ENCODE measurements at places on chromosomes 12 and 14.

DNA sequence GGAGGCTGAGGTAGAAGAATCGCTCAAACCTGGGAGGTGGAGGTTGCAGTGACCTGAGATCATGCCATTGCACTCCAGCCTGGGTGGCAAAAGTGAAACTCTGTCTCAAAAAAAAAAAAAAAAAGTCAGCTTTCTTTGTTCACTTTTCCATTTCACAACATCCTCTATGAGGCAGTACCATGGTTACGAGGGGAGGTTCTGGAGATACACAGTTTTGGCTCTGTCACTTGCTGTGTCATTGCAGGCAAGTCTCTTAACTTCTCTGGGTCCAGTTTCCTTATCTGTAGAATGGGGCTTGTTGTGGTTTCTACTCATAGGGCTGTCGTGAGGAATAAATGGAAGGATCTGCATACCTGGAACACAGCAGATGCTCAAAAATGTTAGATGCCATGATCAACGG, 75.6 kb upstream of the SLC24A4 start:
- DNase-seq = no peak

DNA sequence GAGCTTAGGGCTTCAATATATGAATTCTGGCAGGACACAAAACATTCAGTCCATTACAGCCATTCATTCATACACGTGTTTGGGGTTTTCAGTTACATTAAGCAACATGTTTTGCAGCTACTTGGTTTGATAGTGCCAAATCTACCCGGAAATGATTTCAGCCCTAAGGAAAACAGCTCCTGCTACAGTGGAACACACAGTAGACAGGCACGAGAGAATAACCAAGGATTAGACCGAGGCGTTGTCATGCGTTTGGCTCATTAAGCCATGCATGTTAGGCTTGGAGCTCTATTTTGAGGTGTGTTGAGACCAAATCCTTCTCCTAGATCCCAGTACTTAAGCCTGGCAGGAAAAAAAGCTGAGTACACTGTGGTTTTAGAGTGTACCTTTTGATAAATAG, 177.4 kb downstream of the PRKCH start:
- DNase-seq = peak; percentile 75

GRCh38 chr12:98401427-98401826, 114.0 kb upstream of the TMPO start:
- DNase-seq = no peak

GRCh38 chr14:93317875-93318807, 14.7 kb downstream of the BTBD7 start:
- peak; percentile 79 for DNase-seq

DNA sequence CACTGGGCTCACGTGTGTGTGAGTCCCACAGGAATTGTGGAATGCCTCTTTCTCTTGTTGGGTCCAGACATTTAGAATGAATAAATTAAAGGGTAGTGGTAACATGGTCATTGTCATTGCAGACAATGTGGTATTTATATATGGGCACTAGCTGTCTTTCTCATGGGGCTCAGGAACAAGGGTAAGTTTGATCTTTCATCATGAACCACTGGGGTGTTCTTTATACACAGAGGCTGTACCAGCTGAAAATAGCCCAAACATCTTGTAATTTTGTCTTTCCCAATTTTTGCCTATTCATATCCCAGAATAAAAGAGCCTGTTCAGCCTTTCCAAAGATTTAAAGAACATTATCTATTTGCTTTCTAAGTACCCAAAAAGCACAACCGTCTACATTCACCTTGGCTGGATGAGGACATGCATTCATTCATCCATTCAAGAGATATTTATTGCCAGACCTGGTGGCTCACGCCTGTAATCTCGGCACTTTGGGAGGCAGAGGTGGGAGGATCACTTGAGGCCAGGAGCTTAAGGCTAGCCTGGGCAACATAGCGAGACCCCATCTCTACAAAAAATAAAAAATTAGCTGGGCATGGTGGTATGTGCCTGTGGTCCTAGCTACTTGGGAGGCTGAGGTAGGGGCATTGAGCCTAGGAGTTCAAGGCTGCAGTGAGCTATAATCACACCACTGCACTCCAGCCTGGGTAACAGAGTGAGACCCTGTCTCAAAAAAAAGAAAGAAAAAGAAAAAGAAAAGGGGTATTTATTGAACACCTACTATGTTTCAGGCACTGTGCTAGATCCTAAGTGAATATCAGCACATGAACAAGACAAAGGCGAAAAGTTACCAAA, 4.4 kb upstream of the FOS start:
- no peak for DNase-seq

DNA sequence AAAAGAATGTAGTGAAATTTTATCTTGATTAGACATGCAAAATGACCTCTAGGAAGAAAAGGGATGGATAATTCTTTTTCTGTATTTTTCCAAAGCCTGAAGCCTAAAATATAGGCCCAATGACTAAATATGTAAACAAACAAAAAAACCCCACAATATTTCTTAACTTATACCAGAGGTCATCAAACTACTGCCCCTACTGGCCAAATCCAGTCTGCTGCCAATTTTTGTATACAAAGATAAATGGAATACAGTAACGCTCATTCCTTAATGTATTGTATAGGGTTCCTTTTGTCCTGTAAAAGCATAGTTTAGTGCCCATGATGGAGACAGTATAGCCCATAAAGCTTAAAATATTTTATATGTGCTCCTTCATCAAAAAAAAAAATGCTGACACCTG, 145.7 kb upstream of the ALG10 start:
- DNase-seq = peak; percentile 1

DNA sequence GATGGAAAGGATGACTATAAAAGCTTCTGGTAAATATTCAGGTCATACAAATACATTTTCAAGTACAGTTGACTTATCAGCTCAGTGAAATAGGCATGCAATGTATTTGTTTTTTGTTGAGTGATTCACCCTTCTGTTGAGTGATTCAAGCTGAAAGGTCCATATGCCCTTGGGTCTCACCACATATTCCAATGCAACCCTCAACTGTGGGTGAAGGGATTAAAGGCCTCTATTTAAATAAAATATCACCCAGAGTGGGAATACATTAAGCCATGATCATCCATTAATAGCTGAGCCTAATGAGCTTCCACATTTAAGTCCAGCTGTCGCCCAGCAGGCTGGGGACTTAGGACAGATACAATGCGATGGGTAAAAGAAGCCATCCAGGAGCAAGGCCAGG, 120.2 kb downstream of the CRACR2A start:
- DNase-seq = peak; percentile 42

- DNase-seq = no peak
These were observed 76.4 kb downstream of the SUSD6 start for GRCh38 chr14:69687606-69688298.

DNA sequence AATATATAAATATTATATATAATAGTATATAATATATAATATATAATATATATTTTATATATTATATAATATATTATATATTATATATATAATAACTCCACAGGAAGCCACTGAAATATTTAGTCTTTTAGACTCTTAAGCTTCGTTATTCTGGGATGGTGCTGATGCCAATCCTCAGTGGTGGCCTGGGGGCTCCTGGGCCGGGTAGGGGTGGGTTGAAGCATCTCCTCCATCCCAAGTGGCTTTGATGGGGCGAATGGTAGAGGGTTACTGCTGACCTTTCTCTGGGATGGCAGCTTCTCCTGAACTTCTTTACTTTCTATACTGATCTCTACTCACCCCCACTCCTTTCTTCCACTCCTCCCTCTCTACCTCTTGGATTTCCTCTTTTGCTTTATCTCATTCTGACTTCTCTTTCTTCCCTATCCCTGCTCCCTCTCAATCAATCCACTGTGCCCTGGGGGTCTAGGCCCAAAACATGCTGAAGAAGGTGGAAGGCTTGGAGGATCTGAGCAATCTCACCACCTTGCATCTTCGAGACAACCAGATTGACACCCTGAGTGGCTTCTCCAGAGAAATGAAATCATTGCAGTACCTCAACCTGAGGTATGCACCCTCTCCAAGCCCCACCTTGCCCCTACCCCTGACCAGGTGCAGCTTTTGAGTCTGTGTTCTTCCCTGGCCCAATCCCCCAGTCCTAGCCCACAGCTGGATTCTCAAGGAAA, 4.8 kb upstream of the ENO2 start:
- no peak for DNase-seq

DNA sequence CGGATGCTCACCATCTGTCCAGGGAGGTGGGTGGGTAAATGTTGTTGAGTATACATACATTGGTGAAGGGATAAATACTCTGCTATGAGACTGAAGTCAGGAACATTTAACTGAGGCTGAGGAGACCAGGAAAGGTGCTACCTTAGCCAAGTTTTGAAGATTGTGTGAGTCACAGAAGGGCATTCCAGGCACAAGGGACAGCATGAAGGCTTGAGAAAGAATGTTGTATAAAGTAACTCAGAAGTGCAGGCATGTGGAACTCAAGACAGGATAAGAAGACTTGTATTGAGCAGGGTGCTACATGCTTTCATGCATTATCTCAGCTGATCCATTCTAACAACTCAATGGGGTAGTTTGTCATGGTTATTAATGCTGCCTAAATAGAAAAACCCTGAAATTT, 112.7 kb downstream of the IPO8 start:
- peak; percentile 48 for DNase-seq

DNA sequence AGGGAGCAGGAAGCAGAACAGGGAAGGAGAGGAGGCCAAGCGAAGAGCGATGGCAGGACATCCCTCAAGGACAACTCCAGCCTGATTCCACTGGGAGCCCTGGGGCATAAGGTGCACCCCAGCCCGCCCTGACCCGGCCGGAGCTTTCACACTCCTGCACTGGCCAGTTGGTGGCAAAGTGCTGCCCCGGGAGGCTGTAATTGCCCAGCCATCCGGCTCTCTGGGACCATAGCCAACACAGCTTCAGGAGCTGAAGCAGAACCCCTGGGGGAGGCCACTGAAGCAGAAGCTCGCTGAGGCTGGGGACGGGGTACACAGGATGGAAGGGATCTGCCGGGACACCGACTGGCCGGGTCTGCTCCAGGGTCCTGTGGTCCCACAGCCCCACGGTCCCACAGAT, 41.9 kb upstream of the BEGAIN start:
- no peak for DNase-seq

- DNase-seq = peak; percentile 52
These were observed 11.9 kb upstream of the UBE2N start for GRCh38 chr12:93453633-93454032.

DNA sequence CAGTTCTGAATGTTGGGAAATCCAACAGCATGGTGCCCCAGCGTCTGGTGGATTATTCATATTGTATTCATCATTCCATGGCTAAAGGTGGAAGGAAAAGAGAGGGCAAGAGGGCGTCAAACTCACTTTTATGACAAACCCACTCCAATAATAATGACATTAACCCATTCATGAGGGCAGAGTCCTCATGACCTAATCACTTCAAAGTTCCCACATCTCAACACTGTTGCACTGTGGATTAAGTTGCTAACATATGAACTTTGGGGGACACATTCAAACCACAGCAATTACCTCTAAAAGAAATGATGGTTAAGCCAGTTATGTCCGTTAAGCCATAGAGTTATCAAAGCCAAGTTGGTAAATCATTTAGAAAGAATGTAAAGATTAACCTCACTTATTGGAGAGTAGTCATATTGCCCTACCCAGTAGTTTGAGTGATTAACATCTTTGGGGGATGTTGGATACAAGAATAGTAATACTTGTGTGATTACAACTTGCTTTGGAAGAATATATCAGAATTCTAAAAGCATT, 212.4 kb upstream of the FLRT2 start:
- DNase-seq = peak; percentile 54

GRCh38 chr14:65170768-65171507, 68.6 kb upstream of the MAX start:
- peak; percentile 55 for DNase-seq

DNA sequence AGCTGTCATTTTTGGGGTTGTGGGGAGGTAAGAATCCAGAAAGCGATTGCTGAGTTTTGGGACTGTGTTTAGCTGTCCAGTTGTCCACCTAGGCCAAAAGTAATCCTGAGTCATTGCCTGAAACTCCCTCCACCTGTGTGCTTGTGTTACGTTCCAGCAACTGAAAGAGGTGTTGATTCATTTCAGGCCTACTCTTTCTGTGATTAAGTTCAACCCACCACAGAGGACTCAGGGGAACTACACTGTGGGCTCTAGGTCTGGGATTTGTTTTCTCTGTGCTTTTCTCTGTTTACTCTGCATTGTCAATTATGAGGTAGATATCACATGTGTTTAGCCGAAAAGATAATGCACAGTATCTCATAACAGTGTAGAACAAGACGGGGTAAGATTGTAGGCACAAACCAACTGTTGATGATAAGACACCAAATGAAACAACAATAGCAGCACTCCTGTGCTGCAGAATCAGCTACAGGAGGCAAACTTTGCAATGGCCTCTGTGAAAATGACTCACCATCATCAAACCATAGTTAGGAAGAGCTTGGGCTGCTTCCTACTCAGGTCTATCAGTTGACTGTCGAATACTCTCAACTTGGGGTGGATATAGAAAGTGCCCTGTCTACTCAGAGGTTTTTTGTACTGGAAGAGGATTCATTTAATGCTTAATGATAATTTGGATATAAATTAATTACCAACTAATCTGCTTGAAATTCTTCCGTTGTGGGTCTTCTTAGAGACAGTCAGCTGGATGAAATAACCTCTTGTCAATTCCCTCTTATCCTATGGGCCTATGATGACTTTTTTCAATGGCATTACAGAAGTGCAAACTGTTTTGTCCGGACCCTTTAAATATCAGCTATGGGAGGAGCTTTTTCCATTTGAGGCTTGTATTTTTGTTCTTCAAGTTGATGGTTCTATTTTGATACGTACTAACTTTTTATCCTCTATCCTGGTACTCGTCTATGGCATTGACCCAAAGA, 385.9 kb downstream of the BMP4 start:
- peak; percentile 5 for DNase-seq

GRCh38 chr14:103679351-103679750, 35.9 kb downstream of the XRCC3 start:
- DNase-seq = no peak

DNA sequence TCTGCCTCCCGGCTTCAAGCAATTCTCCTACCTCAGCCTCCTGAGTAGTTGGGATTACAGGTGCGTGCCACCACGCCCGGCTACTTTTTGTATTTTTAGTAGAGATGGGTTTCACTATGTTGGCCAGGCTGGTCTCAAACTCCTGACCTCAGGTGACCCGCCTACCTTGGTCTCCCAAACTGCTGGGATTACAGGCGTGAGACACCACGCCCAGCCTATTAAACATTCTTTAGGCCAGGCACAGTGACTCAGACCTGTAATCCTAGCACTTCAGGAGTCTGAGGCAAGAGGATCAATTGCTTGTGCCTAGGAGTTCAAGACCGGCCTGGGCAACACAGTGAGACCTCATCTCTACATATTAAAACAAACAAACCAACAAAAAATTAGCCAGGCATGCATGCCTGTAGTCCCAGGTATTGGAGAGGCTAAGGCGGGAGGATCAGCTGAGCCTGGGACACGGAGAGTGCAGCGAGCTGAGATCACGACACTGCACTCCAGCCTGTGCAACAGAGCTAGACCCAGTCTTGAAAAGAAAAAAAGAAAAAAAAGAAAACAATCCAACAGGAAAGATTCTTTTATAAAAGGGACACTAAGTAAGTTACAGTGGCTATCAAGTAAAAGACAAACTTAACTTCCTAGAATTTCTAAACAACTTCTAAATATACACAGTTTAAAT, 70.2 kb downstream of the HECTD1 start:
- peak; percentile 32 for DNase-seq

Measured in epithelial cell of esophagus (primary cell).